Memory B cell (primary cell): ENCODE measurements at places on chromosomes 11 and 22.

DNA sequence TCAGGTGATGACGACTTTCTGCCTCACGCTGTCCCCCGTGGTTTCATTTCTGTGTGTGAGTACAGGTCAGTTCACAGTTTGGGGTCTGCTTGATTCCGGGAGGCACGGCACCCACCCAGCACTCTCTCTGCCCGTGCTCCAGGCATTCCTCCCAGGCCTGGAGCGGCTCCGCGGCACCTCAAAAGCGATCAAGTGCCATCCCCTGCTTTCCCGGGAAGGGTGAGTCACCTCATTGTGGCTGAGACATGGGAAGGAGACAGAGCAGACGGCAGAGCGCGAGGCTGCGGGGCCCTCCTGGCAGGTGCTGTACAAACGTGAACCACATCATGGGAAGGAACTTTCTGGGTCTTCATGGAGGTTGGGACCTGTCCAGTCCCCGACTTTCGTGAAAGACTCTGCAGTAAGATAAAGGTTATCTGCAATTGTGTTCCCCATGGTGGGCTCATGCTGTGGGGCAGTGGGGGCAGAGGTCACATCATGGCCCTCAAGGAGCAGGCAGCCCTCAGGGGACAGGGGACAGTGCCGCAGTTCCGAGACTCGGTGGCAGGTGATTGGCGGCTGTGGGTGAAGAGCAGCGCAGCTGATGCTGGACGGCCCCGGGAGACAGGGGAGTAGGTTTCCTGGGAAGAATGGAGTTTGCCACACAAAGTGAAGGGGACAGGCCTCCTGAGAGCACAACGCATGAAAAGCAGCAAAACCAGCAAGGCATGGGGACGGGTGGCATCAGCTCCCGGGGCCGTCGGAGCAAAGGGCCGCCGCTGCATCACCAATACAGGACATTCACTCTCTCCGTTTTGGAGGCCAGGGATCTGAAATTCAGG, 65.3 kb downstream of the CELSR1 start:
- DNase-seq = no peak

DNA sequence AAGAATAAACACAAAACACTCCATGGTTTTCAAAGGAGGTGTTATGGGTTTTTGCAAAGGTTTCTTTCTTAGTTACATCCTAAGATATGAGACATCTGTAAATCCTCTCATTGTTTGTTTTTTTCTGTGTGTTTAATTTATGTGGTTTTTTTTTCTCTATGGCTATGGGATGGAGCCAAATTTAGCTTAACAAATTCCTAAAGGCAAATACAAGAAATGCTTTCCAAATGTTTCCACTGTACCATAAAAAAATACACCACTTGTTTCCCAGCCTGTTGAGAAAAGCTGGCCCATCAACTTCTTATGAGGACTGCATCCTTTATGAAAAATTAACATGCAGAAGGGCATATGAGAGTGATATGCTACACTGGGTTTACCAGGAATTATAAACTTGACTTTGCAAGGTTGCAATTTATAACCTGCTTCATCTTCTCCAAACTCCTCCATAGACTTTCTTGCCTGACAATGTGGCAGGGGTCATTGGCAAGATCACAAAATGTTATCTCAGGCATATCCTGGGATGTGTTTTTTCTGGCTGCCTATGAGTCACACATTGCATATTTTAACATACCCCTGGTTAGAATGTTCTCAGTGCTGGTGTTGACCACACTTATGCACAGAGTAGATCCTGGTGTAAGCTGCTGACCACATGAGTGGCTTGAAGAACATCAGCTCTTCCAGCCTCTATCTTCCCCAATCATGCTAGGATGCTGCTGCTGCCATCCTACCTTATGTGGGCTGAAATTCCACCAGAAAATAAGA, 137.6 kb upstream of the TTC12 start:
- no peak for DNase-seq

DNA sequence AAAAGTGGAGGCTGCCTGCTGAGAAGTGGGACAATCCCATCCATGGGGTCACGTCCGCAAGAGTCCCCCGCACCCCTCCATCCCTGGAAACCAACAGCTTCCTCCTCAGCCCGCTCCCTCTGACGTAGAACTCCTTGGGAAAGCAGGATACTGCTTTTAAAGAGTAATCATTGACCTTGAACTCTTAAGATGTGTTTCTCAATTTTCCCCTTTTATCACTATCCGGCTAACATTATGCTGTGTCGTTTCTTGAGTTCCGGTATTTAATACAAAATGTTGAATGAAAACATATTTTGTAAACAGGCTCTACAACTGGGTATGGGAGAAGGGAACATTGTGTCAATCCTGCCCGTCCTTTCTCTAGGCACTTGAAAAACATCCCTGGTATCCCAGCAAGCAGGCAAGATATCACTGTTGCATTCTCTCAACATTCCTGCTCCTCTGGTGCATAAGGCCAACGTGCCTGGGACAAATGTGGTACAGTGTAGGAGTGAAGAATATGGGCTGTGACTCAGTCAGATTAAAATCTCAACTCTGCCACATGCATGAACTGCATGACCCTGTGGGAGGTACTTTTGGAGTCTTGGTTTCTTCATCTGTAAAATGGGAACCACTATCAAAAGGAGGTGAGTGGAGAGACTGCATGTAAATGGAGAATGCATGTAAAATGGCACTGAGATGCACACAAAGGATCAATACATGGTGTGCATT, 52.8 kb downstream of the WT1 start:
- DNase-seq = no peak

DNA sequence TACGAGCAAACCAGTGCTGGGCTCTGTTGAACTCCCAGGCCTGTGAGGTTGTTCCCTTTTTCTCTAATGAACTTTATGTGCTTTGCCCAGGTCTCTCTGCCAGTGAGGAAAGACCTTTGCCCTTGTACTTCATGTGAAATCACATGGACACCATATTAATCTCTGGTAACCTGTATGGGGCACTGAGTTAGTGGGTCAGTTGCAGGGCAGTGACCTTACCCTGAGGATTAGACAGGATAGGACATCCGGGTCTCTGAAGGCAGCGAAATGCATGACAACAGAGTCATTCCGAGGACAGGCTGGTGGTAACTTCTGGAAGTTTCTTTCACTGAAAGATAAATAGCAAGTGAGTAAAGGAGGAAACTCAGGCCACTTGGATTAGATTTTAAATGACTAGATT, 93.7 kb downstream of the ZBTB16 start:
- no peak for DNase-seq

DNA sequence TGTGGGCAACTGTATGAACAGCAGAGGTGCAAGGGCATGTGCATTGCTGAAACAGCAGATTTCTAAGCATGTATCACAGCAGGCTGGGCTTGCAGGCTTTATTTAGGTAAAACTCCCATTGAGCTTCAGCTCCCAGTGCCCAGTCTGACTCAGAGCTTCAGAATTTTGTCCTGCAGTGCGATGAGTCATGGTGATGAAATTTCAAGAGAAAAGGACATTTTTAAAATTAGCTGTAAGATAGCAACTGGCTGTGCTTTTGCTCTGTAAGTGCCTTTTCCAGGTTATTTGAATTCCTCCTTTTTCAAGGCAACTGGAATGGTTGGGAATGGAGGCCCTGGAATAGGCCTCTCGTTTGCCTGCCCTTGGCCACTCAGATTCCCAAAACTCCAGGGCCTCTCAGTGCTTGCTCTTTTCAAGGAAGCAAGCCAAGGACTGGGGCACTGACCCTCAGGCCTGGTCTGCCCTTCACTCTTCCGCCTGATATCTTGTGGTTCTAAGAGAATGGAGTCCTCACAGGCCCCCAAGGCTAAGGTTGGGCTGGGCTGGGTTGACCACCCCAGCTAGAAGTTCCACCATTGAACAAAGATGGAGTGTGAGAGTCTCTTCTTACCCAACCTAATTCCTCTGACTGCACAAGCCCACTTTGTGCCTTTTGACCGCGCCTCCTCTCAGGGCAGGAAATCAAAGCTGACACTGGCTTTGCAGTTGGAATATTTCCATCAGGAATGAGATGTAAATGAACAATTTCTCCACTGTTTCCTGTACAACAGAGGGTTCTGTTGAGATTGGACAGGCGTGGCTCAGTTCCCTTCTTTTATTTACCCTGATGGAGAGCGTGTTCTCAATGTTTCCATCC, 59.5 kb upstream of the PRSS23 start:
- DNase-seq = no peak

DNA sequence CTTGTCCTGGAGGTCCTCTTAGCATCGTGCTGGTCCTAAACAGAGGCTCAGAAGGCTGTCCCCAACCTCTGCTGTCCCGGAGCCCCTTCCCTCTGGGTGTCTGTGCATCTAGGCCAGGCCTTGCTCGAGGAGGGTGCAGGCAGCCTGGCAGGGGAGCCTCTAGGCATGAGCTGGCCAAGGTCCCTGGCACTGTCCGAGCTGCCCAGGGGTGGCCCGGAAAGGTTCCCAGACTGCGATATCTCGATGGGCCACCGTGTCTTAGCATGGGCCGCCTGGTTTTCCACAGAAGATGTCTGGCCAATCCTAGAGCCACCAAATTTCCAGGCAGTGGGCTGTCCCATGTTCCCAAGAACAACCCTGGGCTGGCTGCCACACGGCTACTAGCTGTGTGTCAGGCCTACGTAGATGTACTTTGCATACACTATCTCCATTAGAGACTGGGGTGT, 24.6 kb upstream of the SMIM38 start:
- no peak for DNase-seq

- no peak for DNase-seq
These were observed 595.4 kb upstream of the CHORDC1 start for GRCh38 chr11:90818196-90818745.

DNA sequence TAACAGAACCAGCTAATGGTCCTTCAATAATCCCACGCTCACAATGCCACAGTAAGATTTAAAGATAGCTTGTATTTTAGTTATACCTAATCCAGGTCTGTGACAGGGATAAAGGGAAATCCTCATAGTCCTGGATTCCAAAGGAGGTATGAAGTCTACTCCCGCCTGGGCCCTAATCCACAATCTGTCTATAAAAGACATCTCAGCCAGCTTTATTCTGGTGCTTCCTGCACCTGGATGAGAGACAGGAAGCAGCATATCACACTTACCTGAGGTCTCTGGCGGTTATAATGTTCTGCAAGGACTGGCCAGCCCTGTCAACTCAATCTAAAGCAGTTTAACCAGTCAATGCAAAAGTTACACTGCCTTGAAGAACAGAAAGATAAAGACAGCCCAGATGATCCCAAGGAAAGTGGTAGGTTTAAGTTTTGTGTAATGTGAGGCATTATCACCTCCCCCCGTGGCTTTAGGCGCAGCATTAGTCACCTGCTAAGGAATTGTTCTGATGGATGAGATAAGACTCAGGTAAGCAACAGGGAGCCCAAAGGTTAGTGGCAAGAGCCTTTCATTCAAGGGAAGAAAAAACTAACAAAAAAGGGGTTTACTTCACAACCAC, 57.6 kb downstream of the PLEKHA7 start:
- DNase-seq = no peak

- peak; percentile 40 for DNase-seq
These were observed 8.6 kb upstream of the GTSE1 start for GRCh38 chr22:46287873-46288751.

- no peak for DNase-seq
These were observed 27.1 kb upstream of the TMA7B start for GRCh38 chr22:39932918-39933649.

- peak; percentile 18 for DNase-seq
These were observed 49.5 kb upstream of the HSPA8 start for GRCh38 chr11:123111465-123111864.

GRCh38 chr22:29323641-29324040, 8.1 kb upstream of the RASL10A start:
- DNase-seq = no peak

- DNase-seq = no peak
These were observed 185.3 kb downstream of the C11orf91 start for GRCh38 chr11:33515347-33515746.

GRCh38 chr11:35292279-35292678, 127.1 kb downstream of the SLC1A2 start:
- DNase-seq = no peak

- no peak for DNase-seq
These were observed 1457.0 kb downstream of the BRD1 start for GRCh38 chr22:48370508-48371325.
